ENCODE measurements at places on chromosomes 5 and 9.

- no peak for DNase-seq
These were observed 353 bp upstream of the PAX5 start for GRCh38 chr9:37034305-37034937.

DNA sequence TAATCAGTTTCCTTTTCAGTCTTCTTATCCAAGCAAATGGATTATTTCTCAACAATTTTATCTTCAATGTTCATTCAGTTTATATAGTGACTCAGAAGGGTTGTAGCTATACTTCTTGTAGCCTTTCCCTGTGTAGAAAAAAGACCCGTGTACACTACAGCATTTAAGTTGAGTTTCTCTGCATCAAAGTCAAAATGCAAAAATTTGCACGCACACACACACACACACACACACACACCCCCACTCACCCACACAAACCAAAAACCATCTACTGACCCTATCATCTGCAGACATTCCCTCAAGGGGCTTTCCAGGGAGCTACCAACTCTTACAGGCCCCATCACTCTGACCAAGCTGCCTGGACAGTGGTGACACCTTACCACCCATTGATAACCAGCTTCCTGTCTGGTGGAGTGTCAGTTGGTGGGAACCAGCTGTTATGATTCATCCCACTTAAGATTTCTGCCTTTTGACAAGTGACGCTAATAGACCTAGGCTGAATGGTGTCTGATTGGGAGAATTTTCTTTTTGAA, 12.2 kb upstream of the ELL2 start:
- no peak for DNase-seq

GRCh38 chr5:173775261-173776197, 112.6 kb upstream of the CPEB4 start:
- DNase-seq, result no peak

DNA sequence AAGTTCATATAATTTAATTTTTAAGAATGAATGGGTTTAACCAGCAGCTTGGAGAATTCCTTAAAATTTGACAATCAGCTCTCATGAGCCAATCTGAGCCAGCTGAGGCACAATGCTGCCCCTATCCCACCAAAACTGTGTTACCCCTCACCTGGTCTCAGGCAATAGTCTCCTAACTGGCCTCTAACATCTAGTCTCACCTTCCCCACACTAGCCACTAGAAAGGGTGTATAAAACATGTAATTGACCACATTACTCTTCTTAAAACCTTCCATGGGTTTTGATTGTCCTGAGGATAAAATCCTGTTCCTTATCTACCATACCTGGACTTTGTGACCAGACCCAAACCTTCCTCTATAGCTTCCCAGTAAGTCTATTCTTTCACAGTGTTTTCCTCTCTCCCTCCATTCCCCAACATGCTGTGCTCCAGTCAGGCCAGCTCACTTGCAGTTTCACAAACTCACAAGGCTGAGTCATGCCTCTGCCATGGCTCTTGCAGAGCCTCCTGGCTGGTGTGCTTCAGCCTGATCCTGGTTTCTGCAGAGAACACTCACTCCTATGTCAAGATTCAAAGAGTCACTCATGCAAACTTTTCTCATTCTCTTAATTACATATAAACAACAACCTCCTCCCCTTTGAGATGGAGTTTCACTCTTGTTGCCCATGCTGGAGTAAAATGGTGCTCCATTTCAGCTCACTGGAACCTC, 16.0 kb upstream of the ZCCHC7 start:
- no peak for DNase-seq

- no peak for DNase-seq
These were observed 339.4 kb downstream of the CHSY3 start for GRCh38 chr5:130243641-130244040.

DNA sequence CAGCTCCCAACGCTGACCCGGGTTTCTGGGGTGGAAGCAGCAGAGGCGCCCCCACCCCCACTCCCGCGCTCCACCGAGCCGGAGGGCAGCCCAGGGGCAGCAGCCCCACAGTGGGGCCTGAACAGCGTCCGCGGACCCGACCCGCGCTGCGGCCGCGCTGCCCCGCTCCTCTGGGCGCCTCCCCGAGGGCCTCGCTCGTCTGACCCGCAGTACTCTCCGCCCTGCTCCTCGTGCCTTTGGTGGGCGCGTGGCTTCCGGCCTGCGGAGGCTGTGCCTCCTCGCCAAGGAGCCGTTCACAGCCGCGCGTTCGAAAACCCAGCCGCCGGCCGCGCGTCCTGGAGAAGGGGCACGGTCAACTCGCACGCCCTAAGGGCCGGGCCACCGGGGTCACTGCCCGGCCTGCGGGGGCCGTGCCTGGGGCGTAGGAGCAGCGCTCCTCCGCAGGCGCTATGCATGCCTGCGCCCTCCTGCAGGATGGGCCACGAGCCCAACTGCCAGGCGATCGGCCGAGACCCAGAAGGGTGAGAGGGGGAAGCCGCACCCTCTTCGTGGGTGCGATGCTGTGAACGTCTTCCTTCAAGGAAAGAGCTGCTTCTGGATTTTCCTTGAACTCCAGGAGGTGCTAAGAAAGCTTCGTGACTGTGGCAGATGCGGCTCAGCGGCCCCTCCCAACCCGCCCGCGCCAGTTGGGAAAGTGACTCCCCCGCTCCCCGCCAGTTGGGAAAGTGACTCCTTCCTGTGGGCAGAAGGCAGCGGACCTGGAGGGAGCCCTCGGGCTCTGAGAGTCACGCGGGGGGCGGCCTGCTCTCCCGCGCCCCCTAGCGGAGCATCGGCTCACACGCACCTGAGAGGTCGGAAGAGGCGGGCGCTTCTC, 82.7 kb downstream of the HSD17B3 start:
- peak; percentile 81 for DNase-seq

DNA sequence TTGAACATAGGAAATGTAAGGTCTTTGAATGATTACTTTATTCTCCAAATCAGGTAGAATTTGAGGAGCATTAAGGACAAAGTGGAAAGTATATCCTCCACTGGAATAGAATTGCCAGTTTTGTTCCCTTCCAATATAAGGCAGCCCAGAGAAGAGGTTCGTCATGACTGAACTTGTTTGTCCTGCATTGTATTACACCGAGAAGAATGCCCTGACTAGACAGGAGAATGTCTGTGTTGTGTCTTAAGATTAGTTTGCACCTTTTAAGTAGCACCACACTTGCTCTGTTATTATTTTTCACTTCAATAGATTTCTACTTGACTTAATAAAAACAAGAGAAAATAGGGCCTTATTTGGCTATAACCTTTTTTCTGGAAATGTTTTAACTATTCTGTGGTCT, 586.2 kb upstream of the PTGER4 start:
- DNase-seq, result no peak

All from suprapubic skin (tissue), 4 donors.